ENCODE measurements at places on chromosomes 16 and 17.

DNA sequence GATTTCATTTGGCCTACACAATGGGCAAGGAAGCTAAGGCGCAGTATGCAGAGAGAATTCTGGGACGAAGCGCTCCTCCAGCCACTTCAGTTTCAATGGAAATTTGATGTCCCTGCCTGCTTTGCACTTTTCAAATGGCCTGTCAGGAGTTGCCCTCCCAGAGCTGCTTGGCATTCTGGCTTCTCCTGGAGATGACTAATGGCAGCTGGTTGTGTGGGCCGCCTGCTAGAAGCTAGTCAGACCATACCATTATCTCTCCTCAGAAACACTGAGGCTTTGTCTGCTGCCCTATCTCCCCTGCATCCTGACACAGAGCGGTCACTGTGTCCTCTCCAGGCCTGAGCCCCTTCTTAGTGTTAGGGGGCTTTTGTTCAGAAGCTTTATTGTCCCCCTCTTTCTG is 180.1 kb downstream of the SPECC1 start:
- no peak for DNase-seq

DNA sequence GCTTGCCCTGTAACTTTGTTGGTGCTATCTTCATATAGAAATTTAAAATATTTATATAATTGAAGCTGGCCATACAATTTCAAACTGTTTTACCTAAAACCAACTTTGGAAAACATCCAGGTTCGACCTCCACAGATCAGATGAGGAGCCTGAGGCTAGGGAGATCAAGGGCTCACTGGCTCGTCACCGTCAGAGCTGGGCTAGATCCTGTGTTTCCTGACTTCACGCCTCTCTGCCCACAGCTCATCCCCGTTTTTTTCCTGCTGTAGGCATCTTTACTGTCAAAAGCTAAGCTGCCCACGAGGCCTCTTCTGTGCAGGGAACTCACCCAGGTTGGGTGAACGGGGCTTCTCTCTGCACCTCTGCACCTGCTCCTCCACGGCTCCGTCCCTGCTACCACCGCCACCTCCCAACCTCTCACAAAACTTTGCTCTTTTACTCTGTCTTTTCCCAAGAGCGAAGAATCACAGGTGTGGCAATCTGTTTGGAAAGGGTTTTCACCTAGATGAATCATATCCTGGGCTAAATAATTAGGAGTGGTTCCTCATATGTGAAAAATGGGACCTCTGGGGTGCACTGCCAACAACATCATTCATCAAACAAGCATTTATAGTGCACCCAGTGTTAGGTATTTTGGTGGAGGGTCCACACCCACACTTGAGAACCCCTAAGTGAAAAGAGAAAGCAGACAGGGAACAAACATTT is 24.8 kb upstream of the KDM6B start:
- DNase-seq = no peak

DNA sequence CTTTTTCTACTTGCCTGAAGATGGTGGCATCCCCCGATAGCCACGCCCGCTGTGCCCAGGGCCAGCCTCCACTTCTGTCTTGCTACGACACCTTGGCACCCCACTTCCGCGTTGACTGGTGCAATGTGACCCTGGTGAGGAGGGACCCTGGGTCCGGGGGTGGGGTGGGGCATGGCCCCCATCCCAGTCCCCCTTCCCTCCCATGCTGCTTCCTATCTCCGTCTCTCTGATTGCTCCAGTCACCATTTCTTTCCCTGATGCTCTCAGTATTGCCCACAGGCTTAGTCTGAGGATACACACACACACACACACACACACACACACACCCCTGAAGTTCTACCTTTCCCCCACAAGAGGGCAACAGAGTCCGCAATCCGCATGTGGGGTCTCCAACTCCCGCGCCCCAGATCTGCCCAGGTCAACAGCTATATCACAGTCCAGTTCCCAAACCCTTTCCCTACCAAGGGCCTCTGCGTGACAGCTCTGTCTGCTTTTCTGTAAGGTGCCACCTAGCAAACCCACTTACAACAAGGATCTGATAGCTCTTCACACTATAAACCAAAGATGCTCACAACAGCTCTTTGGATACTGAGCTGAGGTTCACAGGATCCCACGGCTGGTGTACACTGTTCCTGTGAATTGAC is 3.4 kb downstream of the SGCA start:
- DNase-seq = peak; percentile 52

GRCh38 chr16:50038756-50039529 is 13.9 kb downstream of the CNEP1R1 start:
- DNase-seq = no peak

GRCh38 chr17:2593821-2594721 is 617 bp downstream of the PAFAH1B1 start:
- DNase-seq = no peak

- no peak for DNase-seq
Measured at GRCh38 chr17:81489998-81490992, 22.3 kb downstream of the ACTG1 start.

- DNase-seq = no peak
Measured at GRCh38 chr17:70123193-70123592, 46.1 kb upstream of the KCNJ2 start.

DNA sequence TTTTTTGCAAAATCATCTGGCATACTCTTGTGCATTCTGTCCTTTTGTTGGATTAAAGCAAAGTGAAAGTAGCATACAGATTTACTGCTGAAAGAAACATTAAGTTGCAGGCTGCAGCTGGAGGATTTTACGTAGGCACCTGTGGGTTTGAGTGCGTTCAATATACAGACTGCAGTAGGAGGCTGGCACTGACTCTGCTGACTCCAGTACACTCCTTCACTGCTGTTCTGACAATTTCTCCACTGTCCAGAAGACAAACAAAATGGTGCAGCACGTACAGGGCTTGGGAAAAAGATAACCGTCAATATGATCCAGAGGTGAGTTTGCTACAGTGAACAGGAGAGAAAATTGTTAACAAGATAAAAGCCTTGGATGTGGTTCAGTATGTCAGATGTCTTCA is 73.3 kb downstream of the TANC2 start:
- DNase-seq = no peak

DNA sequence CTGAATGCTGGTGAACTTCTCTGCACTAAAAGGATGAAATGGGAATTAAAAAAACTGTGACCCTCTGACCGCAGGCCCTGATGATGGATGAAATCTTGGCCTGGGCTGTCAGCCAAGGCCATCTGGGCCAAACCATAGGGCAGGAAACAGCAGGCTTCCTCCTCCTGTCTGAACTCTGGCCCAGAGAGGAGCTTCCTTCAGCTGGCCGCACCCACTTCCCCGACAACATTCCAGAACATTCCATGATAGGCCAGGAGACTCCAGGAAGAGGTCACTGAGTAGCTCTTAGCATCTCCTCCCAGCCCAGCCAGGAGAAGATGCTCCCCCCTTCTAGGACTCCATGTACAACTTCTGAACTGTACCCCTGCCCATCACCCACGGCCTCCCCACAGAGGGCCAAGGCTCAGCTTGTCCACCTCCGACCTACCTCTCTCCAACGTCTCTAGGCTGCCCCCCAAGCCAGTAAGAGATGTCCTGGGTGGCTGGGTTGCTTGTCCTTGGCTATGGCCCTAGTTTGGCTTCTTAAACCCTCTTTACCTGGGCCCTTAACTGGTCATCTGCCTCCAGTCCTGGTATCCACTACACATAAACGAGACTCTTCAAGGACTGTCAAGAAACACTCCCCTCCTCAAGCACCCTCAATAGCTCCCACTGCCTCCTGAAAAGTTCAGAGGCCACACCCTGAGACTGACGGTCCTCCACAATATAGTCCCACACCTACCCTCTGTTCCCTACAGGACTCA is 1.7 kb downstream of the RPH3AL start:
- DNase-seq = no peak

DNA sequence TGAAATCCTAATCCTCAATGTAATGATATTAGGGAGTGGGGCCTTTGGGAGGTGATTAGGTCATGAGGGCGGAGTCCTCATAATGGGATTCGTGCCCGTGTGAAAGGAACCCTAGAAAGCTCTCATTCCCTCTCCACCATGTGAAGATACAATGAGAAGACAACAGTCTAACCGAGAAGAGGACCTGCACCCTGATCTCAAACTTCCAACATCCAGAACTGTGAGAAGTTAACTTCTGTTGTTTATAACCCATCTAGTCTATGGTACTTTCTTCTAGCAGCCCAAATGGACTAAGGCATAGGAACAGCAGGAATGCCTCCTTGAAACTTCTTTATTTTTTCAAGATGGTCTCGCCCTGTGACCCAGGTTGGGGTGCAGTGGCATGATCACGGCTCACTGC is 24.7 kb downstream of the WSB1 start:
- no peak for DNase-seq

- DNase-seq = no peak
Measured at GRCh38 chr17:48544349-48545021, 424 bp downstream of the HOXB2 start.

- no peak for DNase-seq
Measured at GRCh38 chr16:69469807-69470561, 45.6 kb downstream of the CYB5B start.

- DNase-seq = no peak
Measured at GRCh38 chr16:65283181-65283651, 161.4 kb upstream of the CDH11 start.

DNA sequence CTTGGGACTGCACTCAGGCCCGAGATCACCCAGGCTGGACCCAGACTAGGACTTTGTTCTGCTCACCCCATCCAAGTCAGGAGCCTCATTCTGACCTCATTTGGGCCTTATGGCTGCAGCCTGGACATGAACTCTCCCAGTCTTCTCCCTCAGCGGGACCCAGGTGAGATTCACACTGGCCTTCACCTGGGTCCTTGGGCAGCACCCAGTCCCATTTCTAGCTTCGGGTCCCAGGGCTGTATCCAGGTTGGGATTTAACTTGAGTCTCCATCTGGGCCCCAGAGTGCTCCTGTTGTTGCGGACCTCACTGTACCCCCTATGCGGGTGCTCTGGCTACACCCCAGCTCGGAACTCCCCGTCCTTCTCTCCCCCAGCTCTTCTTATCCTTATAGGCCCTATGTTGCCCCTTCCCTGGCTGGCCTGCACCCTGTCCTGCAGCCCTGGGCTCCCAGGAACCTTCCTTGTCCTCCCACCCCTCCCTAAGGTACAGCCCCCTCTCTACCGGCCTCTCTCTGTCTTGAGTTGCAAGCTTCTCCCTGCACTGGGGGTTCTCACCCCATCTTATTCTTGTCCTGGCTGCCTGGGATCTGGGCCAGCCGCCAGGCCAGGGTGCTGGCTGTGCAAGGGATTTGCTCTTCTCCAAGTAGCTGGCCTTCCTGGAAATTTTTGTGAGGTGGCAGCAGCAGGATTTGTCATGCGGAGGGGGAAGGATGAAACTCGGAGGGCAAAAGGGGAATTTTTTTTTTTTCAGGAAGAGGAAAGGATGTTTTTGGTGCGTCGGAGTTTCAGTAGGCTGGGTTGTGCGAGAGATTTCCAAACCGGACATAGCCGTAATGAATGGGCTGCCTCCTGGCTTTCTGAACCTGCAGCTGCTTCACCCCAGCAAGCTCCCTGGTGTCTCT is 904 bp downstream of the MAP2K3 start:
- no peak for DNase-seq

DNA sequence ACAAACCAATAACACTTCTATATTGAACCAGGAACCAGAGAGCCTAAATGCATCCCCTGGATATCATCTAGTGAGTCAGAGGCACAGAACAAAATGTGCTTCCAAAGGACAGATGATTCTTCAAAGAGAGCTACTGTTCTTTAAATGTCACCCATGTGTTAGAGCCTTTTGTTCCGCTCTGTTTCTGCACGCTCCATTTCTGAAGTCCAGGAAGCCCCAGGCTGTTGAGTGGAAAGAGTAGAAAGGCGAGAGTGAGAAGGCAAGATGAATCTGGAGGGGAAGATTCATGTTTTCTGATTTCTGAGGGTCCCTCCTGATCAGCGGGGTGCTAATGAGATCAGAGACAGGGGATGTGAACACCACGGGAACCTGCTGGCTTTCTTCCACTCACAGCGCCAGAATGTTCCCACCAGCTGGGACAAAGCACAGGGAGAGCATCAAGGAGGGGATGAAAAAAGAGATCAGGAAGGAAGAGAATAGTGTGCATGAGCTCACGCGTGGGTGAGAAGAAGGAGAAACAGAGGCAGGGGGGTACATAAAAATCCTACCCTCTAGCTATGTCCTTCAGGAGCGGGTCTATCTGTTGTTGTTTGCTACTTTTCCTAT is 559.9 kb upstream of the HSBP1 start:
- no peak for DNase-seq

DNA sequence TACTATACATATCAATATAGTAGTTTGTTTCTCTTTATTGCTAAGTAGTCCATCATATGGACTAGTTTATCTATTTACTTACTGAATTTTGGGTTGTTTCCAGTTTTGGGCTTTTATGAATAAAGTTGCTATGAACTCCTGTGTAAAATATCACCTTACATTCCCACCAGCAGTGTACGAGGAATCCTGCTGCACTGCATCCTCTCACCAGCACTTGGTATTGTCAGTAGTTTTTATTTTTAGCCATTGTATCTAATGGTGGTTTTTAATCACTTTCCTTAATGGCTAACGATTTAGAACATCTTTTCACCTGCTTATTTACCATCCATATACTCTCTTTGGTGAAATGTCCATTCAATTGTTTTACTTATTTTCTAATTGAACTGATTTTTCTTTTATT is 24.0 kb downstream of the CDC27 start:
- DNase-seq = no peak

DNA sequence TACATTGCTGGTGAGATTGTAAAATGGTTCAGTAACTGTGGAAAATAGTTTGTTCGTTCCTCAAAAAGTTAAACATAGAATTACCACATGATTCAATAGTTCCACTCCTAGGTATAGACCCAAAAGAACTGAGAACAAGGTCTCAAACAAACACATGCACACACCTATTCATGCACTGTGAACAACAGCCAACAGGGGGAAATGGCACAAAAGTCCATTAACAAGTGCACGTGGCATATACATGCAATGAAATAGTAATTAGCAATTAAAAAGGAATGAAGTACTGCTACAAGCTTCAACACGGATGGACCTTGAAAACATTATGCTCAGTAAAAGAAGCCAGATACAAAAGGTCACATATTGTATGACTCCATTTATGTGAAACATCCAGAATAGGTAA is 23.8 kb downstream of the SDK2 start:
- no peak for DNase-seq

GRCh38 chr17:5541610-5542202 is 42.6 kb downstream of the NLRP1 start:
- no peak for DNase-seq
